ENCODE measurements at places on chromosomes 5 and 9.

- DNase-seq: no peak
Observed at GRCh38 chr9:34691936-34692315, 850 bp upstream of the CCL19 start.

- DNase-seq: no peak
Observed at GRCh38 chr9:104536756-104537155, at the start of gene OR13C3. OR13C3 (minus strand) TSS chr9:104536856; CDS start chr9:104536723, 133 bp downstream.

GRCh38 chr5:96655506-96655905, 6.7 kb upstream of the CAST start:
- no peak for DNase-seq

- no peak for DNase-seq
Observed at GRCh38 chr5:164202338-164202737, 696.9 kb downstream of the MAT2B start.

- DNase-seq: no peak
Observed at GRCh38 chr9:8868632-8869031, 1069.1 kb upstream of the DMAC1 start.

- DNase-seq: no peak
Observed at GRCh38 chr5:133285583-133286021, 233.8 kb downstream of the HSPA4 start.

DNA sequence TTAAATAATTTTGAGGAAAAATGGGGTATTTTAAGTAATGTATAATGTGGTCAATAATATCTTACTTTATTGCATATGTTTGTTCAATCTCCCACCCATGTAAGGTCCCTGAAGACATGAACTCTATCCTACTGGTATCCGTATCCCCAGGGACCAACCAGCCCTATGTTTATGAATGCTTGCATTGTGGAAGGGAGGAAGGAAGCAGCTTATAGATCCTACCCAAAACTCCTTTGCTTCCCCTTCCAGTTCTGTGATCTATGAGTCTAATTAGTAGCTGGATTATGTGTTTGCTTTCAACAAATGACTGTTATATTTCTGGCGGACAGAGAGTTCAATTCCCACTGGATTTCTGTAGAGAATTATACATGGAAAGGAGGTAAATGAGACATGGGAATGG, 45.6 kb downstream of the CNTRL start:
- no peak for DNase-seq

- no peak for DNase-seq
Observed at GRCh38 chr5:132947671-132948070, 15.8 kb downstream of the AFF4 start.

GRCh38 chr9:134971196-134971595, 53.5 kb upstream of the FCN1 start:
- DNase-seq: no peak

DNA sequence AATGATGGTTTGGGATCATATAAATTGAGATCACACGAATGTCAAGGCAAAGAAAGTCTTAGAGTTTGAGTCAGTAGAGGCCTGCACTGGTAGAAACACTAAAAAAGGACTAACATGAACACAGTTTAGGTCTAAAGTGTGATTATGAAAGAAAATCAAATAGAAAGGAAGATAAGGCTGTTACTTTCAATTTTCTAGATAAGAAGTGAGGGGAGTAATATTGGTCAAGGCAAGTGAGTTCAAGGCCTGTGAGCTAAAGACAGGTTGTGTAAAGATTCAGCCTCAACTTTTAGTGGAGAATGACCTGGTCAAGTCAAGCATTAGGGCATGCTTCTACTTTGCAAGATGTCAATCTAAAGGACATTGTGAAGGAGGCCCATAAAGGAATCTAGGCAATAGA, 19.0 kb downstream of the VLDLR start:
- no peak for DNase-seq

DNA sequence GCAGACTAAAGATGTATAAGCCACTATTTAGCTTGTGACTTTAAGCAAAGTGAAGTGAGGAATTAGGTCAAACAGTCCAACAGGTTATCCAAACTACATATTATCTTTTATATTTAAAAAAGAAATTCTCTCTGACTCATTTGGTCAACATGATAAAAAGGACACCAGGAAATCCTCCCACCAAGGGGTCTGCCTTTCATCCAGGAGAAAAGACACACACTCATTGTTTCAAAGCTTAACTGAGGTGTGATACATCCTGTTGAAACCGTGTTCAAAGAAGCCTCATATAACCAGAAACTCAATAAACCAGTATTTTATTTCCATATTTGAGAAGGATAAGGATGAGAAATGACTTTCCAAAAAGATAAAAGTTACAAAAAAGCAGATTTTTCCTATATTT, 417.1 kb downstream of the HCN1 start:
- no peak for DNase-seq

DNA sequence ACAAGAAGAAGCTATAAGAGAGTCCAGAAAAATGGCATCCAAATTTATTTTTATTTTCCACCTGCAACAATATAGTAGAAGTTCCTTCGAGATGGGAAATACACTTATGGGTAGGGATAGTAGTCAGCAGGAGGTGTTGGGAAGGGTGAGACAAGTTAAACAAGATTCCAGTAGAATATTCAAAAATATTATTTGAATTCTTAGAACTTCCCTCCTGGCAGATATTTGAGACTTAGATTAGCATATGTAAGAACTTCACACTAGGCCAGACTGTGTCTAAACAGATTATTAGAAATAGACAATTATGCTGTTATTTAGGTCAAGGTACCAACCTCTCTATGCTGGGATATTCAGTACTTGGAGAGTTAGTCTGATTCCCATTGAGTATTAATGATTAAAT, 108.7 kb downstream of the PLK2 start:
- DNase-seq: no peak

DNA sequence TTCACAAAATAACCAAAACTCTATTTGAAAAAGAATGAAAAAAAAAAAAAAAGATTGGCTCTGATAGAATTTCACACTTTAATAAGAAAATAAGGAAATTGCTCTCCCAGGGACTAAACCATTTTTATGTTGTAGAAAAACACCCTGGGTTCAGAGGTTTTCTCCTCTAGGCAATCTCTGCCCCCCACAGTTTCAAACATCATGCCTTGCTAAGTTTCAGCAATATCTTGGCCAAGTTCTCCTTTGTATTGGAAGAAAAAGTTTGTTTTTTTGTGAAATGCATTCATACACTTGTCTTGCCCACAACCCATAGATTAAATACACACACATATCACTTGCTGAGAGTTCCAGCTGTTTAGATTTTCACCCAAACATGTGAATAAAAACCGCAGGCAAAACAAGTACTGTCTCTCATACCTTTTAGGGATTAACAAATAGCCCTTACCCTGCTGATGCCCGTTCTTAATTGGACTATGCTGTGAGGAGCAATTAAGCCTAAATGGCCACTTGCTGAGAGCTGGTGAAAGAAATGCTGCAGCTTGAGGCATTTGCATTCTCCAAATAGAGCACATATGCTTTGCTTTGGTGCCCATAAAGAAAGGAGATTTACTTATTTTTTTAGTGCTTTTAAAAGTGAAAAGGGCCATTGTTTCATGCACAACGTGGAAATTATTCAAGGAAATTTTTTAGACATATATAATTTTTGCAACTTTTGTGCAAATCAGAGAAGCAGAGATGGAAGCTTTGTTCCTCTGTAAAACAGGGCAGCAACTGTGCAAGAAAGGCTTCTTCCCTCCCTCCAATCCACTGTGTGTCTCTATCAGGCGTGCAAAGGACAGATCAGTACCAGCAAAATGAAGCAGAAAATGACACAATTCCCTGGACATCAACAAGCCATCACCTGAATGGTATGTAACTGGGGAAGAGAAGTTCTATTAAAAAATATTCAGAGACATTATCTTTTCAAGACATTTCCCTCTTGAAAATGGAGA, 262.4 kb upstream of the KIF2A start:
- no peak for DNase-seq

DNA sequence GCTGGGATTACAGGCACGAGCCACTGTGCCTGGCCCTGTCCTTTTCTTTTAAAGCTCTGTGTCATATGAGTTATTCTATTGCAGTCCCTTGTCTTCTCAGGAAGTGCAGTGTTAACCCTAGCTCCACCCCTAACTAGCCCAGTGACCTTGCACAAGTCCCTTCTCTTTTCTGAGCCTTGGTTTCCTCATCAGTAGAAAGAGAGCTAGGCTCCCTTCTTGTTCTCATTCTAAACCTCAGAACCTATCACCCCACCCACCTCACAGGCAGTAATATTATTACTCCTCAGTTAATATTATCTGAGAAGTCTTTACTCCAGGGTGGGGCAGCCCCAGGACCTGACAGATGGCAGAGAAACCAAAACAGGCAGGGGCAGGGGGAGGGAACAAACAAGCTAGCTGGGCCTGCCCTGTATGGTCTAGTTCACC, 7.2 kb downstream of the CYFIP2 start:
- no peak for DNase-seq

- DNase-seq: peak; percentile 33
Observed at GRCh38 chr5:6632324-6632887, 438 bp downstream of the NSUN2 start.

Data from cerebellar cortex (tissue), 1 donor.